ENCODE measurements at places on chromosomes 2 and 18. TPM values are rescaled to one million over a fixed set of nuclear protein-coding genes. Genes with fewer than 3 reads are reported as not detected.

The PLCL1 gene
- 10.4 TPM for total RNA-seq

- H3K27ac ChIP-seq = peak overlapping the region; percentile 74
- H3K27me3 ChIP-seq = no peaks in the 10 kb centered on the region
- peaks cover 27% of the 10 kb centered on the region for H3K4me1 ChIP-seq
- H3K36me3 ChIP-seq = no peaks in the 10 kb centered on the region
- no peak overlapping the region for H3K4me3 ChIP-seq
- DNase-seq = no peak
Measured at GRCh38 chr2:10008809-10009176, 34.6 kb upstream of the KLF11 start.

GRCh38 chr2:232420463-232421188 is 14.0 kb downstream of the ALPG start:
- no peak for DNase-seq
- H3K36me3 ChIP-seq = no peaks in the 10 kb centered on the region
- H3K4me3 ChIP-seq = peak overlapping the region; percentile 9
- no peak overlapping the region for H3K27ac ChIP-seq

DNA sequence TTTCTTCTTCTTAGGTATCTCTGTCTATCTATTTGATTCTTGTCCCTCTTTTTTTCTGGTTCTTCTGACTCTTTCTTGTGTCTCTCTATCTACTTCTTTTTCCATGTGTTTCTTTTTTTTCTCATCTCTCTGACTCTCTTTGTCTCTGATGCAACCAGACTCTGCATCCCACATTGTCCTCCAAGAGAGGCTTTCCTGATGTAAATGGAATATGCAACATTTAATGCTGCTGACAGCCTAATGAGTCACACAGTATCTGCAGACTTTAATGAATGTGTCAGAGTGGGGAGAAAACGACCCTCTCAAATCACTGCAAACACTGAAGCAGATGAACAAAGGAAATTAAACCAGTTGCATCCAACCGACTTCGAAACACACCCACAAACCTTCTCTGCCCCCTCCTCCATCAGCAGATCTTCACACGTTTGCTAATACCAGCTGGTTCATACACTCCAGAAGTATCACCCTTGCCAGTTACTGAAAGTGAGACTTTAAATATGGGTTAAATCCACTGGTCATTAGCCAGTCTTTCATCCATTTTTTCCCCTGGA is 351.5 kb downstream of the TXNL1 start:
- H3K27ac ChIP-seq = no peak overlapping the region
- H3K36me3 ChIP-seq = no peaks in the 10 kb centered on the region
- no peak for DNase-seq
- no peaks in the 10 kb centered on the region for H3K27me3 ChIP-seq
- H3K4me3 ChIP-seq = no peak overlapping the region

- peaks cover 31% of the 10 kb centered on the region for H3K4me1 ChIP-seq
- H3K27me3 ChIP-seq = no peaks in the 10 kb centered on the region
- H3K36me3 ChIP-seq = no peaks in the 10 kb centered on the region
- H3K4me3 ChIP-seq = no peak overlapping the region
Measured at GRCh38 chr2:56476509-56477071, 292.8 kb downstream of the CCDC85A start.

The HDAC4 gene
- total RNA-seq = 77.4 TPM

- no peak overlapping the region for H3K4me3 ChIP-seq
- no peaks in the 10 kb centered on the region for H3K4me1 ChIP-seq
- no peak for DNase-seq
- H3K36me3 ChIP-seq = no peaks in the 10 kb centered on the region
- no peak overlapping the region for H3K27ac ChIP-seq
Measured at GRCh38 chr18:57956491-57956890, 87.5 kb upstream of the NEDD4L start.

The GAREM2 gene
- 0.25 TPM for total RNA-seq

DNA sequence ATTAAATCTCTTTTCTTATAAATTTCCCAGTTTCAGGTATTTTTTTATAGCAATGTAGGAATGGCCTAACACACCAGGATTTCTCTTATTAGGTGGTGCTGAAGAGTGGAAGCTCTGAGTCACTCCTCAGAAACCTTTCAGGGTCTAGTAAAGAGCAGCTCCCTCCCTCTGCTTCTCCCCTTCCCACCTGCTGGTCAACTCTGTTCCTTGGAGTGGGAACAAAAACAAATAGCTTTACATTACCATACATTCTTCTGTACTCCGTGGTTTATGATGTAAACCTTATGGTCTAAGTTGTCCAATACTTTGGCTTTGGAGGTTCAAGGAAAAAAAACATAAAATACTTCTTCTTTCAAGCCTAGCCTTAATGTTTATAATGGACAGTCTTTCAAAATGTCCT is 2.7 kb upstream of the IL1R1 start:
- H3K36me3 ChIP-seq = no peaks in the 10 kb centered on the region
- H3K27me3 ChIP-seq = no peaks in the 10 kb centered on the region
- H3K4me3 ChIP-seq = no peak overlapping the region

GRCh38 chr2:190202604-190203003 is 117.0 kb downstream of the HIBCH start:
- DNase-seq = no peak
- peaks cover 8% of the 10 kb centered on the region for H3K4me1 ChIP-seq
- no peaks in the 10 kb centered on the region for H3K27me3 ChIP-seq
- H3K4me3 ChIP-seq = no peak overlapping the region

The DSG1 gene
- not detected for total RNA-seq

DNA sequence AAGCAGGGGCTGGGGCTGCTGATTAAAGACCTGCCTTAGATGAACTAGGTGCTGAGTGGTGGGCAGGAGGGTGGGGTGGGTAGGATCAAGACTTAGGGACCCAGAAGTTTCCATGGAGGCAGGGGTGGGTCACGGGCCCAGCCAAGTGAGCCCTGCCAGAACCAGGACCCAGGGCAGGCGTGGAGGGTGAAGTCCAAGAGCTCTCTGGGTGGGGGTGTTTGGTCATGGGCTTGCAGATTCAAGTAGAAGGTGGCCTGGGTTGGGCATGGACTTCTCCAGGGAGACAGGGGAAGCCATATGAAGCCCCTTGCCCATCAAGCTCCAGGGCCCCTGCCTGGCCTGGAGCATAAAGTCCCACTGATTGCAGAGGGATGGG is 168.8 kb downstream of the SMAD7 start:
- DNase-seq = peak; percentile 50
- peaks cover 38% of the 10 kb centered on the region for H3K4me1 ChIP-seq
- no peaks in the 10 kb centered on the region for H3K27me3 ChIP-seq
- H3K4me3 ChIP-seq = no peak overlapping the region
- peak overlapping the region; percentile 81 for H3K27ac ChIP-seq
- H3K36me3 ChIP-seq = no peaks in the 10 kb centered on the region

- no peak for DNase-seq
- H3K4me1 ChIP-seq = no peaks in the 10 kb centered on the region
- no peaks in the 10 kb centered on the region for H3K27me3 ChIP-seq
- H3K27ac ChIP-seq = no peak overlapping the region
Measured at GRCh38 chr2:117056376-117056748, 758.1 kb upstream of the DDX18 start.

GRCh38 chr2:38116762-38117161 is 40.8 kb upstream of the CYP1B1 start:
- H3K27ac ChIP-seq = peak overlapping the region; percentile 33
- DNase-seq = no peak
- H3K36me3 ChIP-seq = no peaks in the 10 kb centered on the region
- no peaks in the 10 kb centered on the region for H3K4me1 ChIP-seq
- H3K4me3 ChIP-seq = no peak overlapping the region

- H3K27ac ChIP-seq = no peak overlapping the region
- H3K4me3 ChIP-seq = no peak overlapping the region
- no peaks in the 10 kb centered on the region for H3K27me3 ChIP-seq
- DNase-seq = no peak
- peaks cover 22% of the 10 kb centered on the region for H3K4me1 ChIP-seq
- no peaks in the 10 kb centered on the region for H3K36me3 ChIP-seq
Measured at GRCh38 chr2:196984903-196985302, 58.4 kb upstream of the PGAP1 start.

Measured in gastrocnemius medialis (tissue), 4 donors.